ENCODE measurements at places on chromosomes 13 and 19.
A peak's percentile ranks its signal among the peaks of the same experiment; 100 is the strongest.

GRCh38 chr19:10908380-10908960 lies 20.0 kb downstream of the YIPF2 start:
- no peak for DNase-seq

DNA sequence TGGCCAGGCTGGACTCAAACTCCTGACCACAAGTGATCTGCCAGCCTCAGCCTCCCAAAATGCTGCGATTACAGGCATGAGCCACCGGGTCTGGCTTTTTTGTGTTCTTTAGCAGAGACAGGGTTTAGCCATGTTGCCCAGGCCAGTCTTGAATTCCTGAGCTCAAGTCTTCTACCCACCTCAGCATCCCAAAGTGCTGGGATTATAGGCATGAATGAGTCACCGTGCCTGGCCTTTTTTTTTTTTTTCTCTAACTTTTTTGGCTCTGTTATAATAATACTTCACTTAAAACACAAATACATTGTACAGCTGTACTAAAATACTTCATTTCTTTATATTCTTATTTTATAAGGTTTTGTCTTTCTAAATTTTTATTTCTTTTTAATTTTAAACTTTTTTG lies 599.5 kb upstream of the PCDH9 start:
- DNase-seq: no peak

DNA sequence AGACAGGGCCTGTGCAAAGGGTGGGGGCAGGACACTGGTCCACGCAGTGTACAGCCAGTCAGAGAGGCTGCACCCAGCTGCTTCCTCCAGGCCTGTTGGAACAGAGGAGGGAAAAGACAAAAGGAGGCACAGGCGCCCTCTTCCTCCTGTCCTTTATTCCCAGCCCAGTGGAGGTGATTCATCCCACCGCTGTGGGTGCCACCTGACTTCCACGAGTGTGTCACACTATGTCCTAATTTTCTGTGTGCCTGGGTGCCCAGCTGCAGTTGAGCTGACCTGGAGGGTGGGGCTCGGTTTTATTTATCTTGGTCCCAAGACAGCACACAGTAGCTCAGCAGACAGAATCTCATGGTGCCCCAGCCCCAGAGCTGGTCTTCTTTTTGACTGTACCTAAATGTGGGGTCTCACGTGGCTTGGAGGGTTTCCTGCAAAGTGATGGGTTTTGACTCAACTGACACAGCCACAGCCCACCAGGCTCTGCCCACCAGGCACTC lies 9.0 kb downstream of the EPS15L1 start:
- DNase-seq: no peak

DNA sequence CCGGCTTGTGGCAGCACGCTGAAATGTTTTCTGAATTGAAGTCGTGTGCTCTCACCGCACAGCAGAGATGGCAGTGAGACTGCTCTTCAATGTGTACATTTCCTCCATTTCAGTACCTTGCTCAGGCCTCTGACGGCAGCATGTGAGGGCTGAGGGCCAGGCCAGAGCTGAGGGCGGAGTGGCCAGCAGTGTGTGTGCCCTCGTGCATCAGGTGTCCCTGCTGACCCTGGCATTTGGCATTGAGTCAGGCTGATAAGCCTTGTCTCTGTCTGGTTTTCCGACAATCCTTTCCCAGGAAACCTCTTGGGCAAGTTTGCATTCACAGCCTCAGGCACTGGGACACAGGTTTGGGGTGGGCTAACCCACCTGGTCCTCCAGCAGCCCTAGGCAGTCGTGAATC lies 62.3 kb downstream of the EFNB2 start:
- no peak for DNase-seq

- DNase-seq: no peak
These were observed 133.8 kb downstream of the CRYL1 start for GRCh38 chr13:20391597-20392452.

DNA sequence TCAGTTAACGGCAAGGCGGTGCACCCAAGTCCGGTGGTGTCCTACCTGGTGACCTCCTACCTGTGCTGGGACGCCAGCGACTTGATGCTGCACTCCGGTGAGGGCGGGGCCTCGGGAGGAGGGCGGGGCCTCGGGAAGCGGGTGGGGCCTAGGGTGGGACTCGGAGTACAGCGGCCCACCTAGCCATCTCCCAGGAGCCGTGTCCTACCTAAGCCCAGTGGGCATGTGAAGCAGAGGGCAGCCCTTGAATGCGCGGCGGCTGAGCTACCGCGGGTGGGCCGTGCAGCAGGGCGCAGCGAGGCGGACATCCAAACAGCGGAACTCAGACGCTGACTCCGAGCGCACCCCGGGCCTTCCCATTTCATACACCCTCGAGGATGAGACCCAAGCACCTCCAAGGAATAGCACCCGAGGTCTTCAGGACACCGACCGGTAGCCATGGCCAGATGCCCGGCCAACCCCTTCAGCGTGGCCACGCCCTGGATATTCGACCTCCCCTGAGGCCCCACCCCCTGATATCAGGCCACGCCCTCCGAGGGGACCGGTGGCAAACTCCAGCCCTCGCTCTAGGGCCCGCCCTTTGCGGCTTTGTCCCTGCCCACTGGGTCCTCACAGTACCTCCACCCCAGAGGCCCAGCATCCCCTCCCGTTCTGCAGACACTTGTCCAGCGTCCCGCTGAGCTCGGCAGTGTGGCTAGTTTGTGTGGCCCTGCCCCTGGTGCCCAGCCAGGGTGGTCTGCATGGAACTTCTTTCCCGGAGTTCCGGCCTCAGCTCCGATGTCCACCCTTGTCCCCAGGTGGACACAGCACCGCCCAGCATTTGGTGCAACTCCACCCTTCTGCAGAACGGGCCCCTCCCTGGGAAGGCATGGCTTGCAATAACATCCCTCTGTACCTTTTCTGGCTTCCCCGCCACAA lies 5.4 kb downstream of the KLK1 start:
- DNase-seq: peak; percentile 65

DNA sequence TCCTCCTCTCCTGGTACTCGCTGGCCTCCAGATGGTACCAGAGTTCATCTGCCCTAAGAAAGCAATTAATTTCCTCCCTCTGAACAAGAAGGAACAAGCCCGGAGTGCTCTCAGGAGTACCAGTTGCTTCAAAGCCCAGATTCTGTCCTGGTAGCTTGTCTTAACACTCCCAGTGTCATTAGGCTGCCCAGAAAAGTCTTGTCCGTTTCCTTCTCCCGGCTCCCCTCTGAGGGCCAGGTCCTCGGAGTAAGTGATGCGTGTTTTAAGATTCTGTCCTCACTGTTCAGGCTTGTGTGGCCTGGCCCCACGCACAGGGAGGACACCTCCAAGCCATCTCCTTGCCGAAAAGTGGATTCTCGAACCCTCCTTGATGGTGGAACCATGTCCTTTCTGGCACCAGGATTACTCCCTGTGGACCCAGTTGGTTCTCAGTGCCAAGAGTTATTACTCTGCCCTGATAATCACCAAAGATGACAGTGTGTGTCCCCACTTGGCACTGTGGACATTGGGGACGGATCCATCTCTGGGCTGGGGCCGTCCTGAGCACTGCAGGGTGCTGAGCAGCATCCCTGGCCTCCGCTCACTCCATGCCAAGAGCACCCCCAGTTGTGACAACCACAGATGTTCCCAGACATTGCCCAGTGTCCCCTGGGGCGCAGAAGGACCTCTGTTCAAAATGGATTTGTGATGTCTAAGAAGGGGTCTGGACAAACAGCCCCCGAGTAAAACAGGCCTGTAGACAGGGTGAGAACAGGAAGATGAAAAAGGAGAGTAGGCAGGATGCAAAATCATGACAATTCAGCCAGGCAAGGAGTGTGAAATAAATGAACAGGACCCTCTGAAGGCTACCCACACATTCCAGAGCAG lies 52.4 kb downstream of the RFX2 start:
- DNase-seq: no peak

GRCh38 chr13:41621716-41622431 lies 164.5 kb downstream of the RGCC start:
- no peak for DNase-seq

DNA sequence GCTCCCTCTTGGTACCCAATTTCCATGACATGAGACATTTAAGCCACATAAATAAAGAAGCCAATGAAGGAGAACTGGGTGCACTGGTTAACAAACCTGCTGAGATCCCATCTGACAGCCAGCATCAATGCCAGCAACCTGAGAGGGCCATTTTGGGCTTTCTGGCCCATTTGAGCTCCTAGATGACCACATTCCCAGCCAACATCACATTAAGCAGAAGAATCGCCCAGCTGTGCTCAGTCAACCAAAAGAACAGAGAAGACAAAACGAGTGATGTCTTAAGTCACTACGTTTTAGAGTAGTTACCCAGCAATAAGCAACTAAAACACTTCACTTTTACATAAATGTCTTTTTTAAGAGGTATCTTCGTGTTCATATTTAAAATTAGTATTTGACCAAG lies 21.9 kb downstream of the LCP1 start:
- no peak for DNase-seq

Measured in activated CD4-positive, alpha-beta T cell treated with anti-CD3 and anti-CD28 coated beads, Interleukin-2, Interleukin-4, amounts not matched to agents 100 ng/mL and 50 ng/mL, durations not matched to agents 16 hours and 8 hours (primary cell).